ENCODE measurements at places on chromosomes 6 and 20.

- no peak for DNase-seq
These were observed 76.8 kb downstream of the THEMIS start for GRCh38 chr6:127824061-127824460.

- peak; percentile 17 for DNase-seq
These were observed 16.6 kb downstream of the SNRPC start for GRCh38 chr6:34773916-34774315.

- DNase-seq = no peak
These were observed 585.2 kb downstream of the PHF3 start for GRCh38 chr6:64220801-64221200.

GRCh38 chr6:39822846-39823815, 31.0 kb downstream of the DAAM2 start:
- DNase-seq = peak; percentile 3

GRCh38 chr6:38137608-38138265, 318.2 kb downstream of the ZFAND3 start:
- DNase-seq = no peak
